CD4-positive, alpha-beta memory T cell (primary cell): ENCODE measurements at places on chromosomes 5 and 9. TPM values are rescaled to one million over a fixed set of nuclear protein-coding genes. Genes with fewer than 3 reads are reported as not detected.

- no peaks in the 10 kb centered on the region for H3K27me3 ChIP-seq
- H3K4me3 ChIP-seq = no peak overlapping the region
- no peaks in the 10 kb centered on the region for H3K4me1 ChIP-seq
- no peak overlapping the region for H3K27ac ChIP-seq
- no peaks in the 10 kb centered on the region for H3K36me3 ChIP-seq
Observed at GRCh38 chr9:88355166-88355565, 33.1 kb upstream of the SPIN1 start.

- H3K4me3 ChIP-seq = no peak overlapping the region
- no peak overlapping the region for H3K27ac ChIP-seq
- H3K36me3 ChIP-seq = peaks cover 35% of the 10 kb centered on the region
- no peaks in the 10 kb centered on the region for H3K27me3 ChIP-seq
- peaks cover 2% of the 10 kb centered on the region for H3K4me1 ChIP-seq
Observed at GRCh38 chr5:179601871-179602625, 21.4 kb downstream of the HNRNPH1 start.

DNA sequence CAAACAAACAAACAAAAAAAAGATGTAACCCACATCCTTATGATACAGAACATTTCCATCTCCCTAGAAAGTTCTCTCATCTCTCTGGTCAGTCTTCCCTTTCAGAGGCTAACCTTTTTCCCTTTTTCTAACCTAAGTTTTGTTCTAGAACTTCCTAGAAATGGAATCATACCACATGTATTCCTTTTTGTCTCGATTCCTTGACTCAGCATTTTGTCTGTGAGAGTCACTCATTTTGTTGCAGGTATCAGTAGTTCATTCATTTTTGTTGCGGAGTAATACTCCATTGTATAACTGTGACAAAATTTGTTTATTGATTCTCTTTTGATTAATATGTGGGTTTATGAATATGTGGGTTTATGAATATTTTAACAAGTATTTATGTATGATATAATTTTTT, 400.0 kb upstream of the PDE4D start:
- H3K4me3 ChIP-seq = no peak overlapping the region
- H3K27me3 ChIP-seq = no peaks in the 10 kb centered on the region
- no peak overlapping the region for H3K27ac ChIP-seq
- H3K4me1 ChIP-seq = no peaks in the 10 kb centered on the region
- no peak for DNase-seq

IL4 gene
- not detected for total RNA-seq

- H3K4me1 ChIP-seq = no peaks in the 10 kb centered on the region
- no peak overlapping the region for H3K4me3 ChIP-seq
- no peak overlapping the region for H3K27ac ChIP-seq
- H3K36me3 ChIP-seq = no peaks in the 10 kb centered on the region
- H3K27me3 ChIP-seq = no peaks in the 10 kb centered on the region
- no peak for DNase-seq
Observed at GRCh38 chr5:41648996-41649395, 138.6 kb upstream of the PLCXD3 start.

DNA sequence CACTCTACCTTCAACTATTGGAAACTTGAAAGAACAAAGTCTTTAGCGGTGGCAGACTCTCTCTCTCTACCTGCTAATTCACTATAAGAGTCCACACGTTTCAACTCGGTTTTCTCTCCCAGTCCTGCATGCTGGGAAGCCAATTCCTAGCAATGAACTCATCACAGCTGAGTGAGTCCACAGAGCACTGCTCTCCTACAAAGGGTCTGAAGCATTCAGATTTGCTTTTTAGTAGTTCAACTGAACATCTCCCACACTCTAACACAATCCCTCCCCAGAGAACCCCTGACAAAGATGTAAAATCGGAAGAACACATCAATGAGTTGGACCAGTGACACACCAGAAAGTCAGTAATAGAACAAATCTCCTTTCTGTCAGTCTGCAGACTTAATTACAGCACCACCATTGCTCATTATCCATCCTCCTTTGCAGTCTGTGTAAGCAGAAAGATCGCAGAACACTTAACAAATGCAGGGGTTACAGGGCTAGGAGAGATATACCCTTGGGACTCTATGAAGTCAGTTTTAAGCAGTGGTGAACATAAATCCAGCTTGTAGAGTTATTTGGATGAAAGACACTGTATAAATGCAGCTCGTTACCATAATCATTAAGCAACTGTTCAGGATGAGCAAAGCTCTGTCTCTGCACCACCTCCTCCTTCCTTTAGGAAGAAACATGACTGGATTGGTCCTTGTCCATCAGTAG, 353.4 kb upstream of the GRIA1 start:
- no peak overlapping the region for H3K27ac ChIP-seq
- no peaks in the 10 kb centered on the region for H3K36me3 ChIP-seq
- no peaks in the 10 kb centered on the region for H3K4me1 ChIP-seq
- H3K4me3 ChIP-seq = no peak overlapping the region
- H3K27me3 ChIP-seq = no peaks in the 10 kb centered on the region
- no peak for DNase-seq

- no peak overlapping the region for H3K4me3 ChIP-seq
- H3K36me3 ChIP-seq = no peaks in the 10 kb centered on the region
- H3K27me3 ChIP-seq = no peaks in the 10 kb centered on the region
- DNase-seq = no peak
- no peaks in the 10 kb centered on the region for H3K4me1 ChIP-seq
- no peak overlapping the region for H3K27ac ChIP-seq
Observed at GRCh38 chr5:122154910-122155309, 25.6 kb downstream of the ZNF474 start.

DNA sequence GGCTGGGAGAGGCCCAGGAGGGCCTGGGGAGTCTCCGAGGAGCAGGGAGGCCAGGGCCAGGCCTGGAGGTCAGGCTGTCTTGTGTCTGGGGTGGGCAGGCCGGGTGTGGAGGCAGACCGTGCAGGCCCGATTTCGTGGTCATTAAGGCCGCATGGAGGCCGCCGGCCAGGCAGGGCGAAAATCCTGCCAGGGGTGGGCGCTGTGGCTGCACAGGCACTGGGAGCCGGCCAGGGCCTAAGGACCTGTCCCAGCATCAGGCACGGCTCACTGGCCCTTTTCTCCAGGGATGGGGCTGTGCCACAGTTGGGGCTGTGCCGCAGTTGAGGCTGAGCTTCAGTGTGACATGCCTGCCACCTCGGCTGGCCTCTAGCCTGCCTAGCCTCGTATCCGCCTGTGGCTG, 35.9 kb downstream of the ASS1 start:
- no peaks in the 10 kb centered on the region for H3K27me3 ChIP-seq
- no peak for DNase-seq
- no peaks in the 10 kb centered on the region for H3K4me1 ChIP-seq
- no peaks in the 10 kb centered on the region for H3K36me3 ChIP-seq
- H3K4me3 ChIP-seq = no peak overlapping the region
- no peak overlapping the region for H3K27ac ChIP-seq

PAPPA gene
- total RNA-seq = not detected

- H3K27ac ChIP-seq = no peak overlapping the region
- no peak for DNase-seq
- no peaks in the 10 kb centered on the region for H3K27me3 ChIP-seq
- H3K36me3 ChIP-seq = no peaks in the 10 kb centered on the region
Observed at GRCh38 chr9:134676361-134676760, 34.8 kb downstream of the COL5A1 start.

DNA sequence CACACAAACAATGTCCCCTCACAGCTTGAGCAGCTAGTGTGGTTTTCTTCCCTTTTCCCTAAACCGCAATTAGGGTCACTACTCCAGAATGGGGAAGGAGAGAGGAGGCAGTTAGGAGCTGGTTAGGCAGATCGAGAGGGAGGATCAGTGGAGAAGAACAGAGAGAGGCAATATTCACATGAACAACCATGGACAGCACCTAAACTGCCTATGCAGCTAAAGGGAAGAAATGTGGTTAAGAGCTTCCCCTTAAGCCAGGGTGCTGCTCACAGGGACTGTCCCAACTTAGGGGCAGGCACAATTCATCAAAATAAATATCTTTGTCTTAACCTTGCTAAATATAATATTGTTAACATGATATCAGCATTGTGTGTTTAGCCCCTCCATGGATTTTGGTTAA, 359.3 kb upstream of the CDH18 start:
- H3K36me3 ChIP-seq = no peaks in the 10 kb centered on the region
- no peaks in the 10 kb centered on the region for H3K27me3 ChIP-seq
- H3K4me3 ChIP-seq = no peak overlapping the region
- no peak for DNase-seq
- no peak overlapping the region for H3K27ac ChIP-seq

GRCh38 chr5:179294891-179295777, 50.1 kb downstream of the ADAMTS2 start:
- no peak overlapping the region for H3K27ac ChIP-seq
- no peak for DNase-seq
- H3K27me3 ChIP-seq = no peaks in the 10 kb centered on the region
- no peak overlapping the region for H3K4me3 ChIP-seq
- H3K36me3 ChIP-seq = no peaks in the 10 kb centered on the region
- H3K4me1 ChIP-seq = no peaks in the 10 kb centered on the region

- no peak overlapping the region for H3K27ac ChIP-seq
- no peak for DNase-seq
- H3K4me1 ChIP-seq = no peaks in the 10 kb centered on the region
- H3K36me3 ChIP-seq = no peaks in the 10 kb centered on the region
- H3K4me3 ChIP-seq = no peak overlapping the region
- peaks cover 2% of the 10 kb centered on the region for H3K27me3 ChIP-seq
Observed at GRCh38 chr5:158848634-158849033, 251.1 kb downstream of the EBF1 start.

DNA sequence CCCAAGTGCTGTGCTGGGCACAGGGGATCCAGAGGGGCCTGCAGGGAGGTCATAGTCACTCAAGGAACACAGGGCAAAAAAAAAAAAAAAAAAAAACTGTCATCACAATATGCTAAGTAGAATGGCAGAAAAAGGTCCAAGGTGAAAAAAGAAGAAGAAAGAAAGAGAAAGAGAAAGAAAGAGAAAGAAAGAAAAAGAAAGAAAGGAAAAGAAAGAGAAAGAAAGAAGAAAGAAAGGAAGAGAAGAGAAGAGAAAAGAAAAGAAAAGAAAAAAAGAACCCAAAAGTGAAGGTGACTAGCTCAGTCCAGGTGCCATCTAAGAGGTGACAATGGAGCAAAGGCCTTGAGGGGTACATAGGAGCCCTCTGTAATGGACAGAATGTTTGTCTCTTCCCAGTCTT, 73.9 kb downstream of the PDE6A start:
- H3K36me3 ChIP-seq = no peaks in the 10 kb centered on the region
- H3K4me3 ChIP-seq = no peak overlapping the region
- no peak overlapping the region for H3K27ac ChIP-seq
- H3K4me1 ChIP-seq = no peaks in the 10 kb centered on the region

GRCh38 chr9:72443855-72444254, 77.6 kb upstream of the TMC1 start:
- no peak for DNase-seq
- H3K27ac ChIP-seq = peak overlapping the region; percentile 5
- H3K27me3 ChIP-seq = no peaks in the 10 kb centered on the region

SPATA31A3 gene
- not detected for total RNA-seq

DBH gene
- 0.08 TPM for total RNA-seq

DNA sequence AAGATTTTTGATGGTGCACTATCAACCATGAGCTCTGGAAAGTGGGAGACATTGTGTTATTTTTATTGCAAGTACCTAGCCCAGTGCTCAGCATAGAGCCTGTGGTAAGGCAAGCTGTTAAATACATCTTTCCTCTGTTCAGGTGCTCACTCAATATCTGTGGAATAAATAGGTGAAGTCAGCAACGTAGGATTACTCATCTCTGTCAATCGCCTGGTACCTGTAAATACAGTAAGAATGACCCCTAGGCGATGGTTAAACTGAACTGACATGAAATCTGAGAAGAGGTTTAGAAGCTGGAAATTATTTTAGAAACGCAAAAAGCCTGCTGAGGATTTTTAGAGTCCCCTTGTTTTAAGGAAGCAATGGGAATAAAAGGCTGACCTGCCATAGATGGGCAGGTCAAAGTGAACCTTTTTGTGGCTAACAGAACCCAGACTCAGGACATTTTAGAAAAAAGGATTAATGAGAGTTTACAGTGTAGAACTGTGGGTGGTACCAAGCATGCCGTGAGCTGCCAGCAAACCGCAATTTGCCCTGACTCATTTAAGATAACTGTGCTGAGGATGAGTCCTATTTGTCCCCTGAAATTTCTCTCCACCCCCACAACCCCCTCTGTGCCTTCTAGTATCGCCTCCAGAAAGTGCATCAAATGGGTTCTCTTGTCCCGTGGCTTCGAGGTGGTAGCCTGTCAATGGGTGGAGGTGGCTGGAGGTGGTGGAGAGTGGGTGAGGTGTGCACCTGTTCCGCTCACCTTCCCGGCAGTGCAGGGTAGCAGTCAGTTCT, 375.1 kb downstream of the MED10 start:
- H3K27ac ChIP-seq = no peak overlapping the region
- H3K27me3 ChIP-seq = no peaks in the 10 kb centered on the region
- H3K36me3 ChIP-seq = no peaks in the 10 kb centered on the region
- H3K4me1 ChIP-seq = no peaks in the 10 kb centered on the region
- no peak for DNase-seq

DNA sequence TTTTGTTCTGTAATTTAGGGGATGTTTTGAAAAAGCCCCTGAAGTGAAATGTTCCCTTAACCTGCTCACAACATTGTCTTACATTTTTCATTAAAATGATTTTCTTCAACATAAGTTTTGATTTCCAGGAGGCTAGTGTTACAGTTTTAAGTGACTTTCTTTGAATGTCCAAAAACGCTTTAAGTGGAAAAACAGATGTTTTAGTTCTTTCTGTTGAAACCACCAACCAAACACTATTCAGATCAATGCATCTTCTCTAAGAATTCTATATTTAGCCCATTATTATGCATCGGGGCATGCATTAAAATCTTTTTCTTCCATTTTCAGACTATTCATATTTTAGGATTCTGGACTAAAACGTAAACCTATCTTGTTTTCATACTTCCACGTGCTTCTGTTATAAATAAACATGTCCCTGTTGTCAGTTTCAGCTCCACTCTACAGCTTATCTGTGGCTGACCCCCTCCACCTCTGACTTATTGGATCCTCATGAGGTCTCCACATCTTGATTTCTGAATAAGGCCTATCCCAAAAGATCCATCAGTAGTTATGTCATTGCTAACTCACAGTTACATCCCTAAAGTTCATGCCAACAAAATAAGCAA, 882.3 kb upstream of the SEMA6A start:
- DNase-seq = no peak
- peaks cover 7% of the 10 kb centered on the region for H3K4me1 ChIP-seq
- H3K27me3 ChIP-seq = no peaks in the 10 kb centered on the region
- no peaks in the 10 kb centered on the region for H3K36me3 ChIP-seq

PCDHGA5 gene
- total RNA-seq = 0.44 TPM

- no peaks in the 10 kb centered on the region for H3K36me3 ChIP-seq
- no peak overlapping the region for H3K4me3 ChIP-seq
- H3K27ac ChIP-seq = no peak overlapping the region
- H3K27me3 ChIP-seq = no peaks in the 10 kb centered on the region
- no peak for DNase-seq
Observed at GRCh38 chr5:56527174-56527573, 288.2 kb upstream of the MAP3K1 start.

GRCh38 chr5:168291964-168292785, 730 bp downstream of the WWC1 start:
- peaks cover 15% of the 10 kb centered on the region for H3K4me1 ChIP-seq
- no peak for DNase-seq
- no peak overlapping the region for H3K27ac ChIP-seq
- no peak overlapping the region for H3K4me3 ChIP-seq
- no peaks in the 10 kb centered on the region for H3K36me3 ChIP-seq

GRCh38 chr9:132007371-132008025, 72.2 kb downstream of the MED27 start:
- no peak overlapping the region for H3K27ac ChIP-seq
- no peaks in the 10 kb centered on the region for H3K36me3 ChIP-seq
- no peaks in the 10 kb centered on the region for H3K27me3 ChIP-seq
- no peak for DNase-seq
- no peak overlapping the region for H3K4me3 ChIP-seq
